ENCODE measurements at places on chromosomes 6 and 20.

GRCh38 chr20:3077618-3078134 lies 6.3 kb downstream of the OXT start:
- peak overlapping the region; percentile 21 for H3K4me3 ChIP-seq
- peak overlapping the region; percentile 79 for H3K27ac ChIP-seq

- no peak for DNase-seq
- H3K4me1 ChIP-seq = no peaks in the 10 kb centered on the region
- H3K27ac ChIP-seq = no peak overlapping the region
- H3K4me3 ChIP-seq = no peak overlapping the region
- H3K36me3 ChIP-seq = peaks cover 2% of the 10 kb centered on the region
Measured at GRCh38 chr6:129536271-129536670, 173.7 kb downstream of the ARHGAP18 start.

- H3K36me3 ChIP-seq = no peaks in the 10 kb centered on the region
- no peak for DNase-seq
- no peaks in the 10 kb centered on the region for H3K4me1 ChIP-seq
- no peak overlapping the region for H3K4me3 ChIP-seq
- no peak overlapping the region for H3K27ac ChIP-seq
Measured at GRCh38 chr6:155400654-155400965, 55.0 kb downstream of the NOX3 start.

- H3K27me3 ChIP-seq = no peaks in the 10 kb centered on the region
- H3K36me3 ChIP-seq = no peaks in the 10 kb centered on the region
- H3K4me1 ChIP-seq = no peaks in the 10 kb centered on the region
- no peak overlapping the region for H3K27ac ChIP-seq
- no peak overlapping the region for H3K4me3 ChIP-seq
Measured at GRCh38 chr20:9103955-9104354, 35.1 kb downstream of the PLCB4 start.

DNA sequence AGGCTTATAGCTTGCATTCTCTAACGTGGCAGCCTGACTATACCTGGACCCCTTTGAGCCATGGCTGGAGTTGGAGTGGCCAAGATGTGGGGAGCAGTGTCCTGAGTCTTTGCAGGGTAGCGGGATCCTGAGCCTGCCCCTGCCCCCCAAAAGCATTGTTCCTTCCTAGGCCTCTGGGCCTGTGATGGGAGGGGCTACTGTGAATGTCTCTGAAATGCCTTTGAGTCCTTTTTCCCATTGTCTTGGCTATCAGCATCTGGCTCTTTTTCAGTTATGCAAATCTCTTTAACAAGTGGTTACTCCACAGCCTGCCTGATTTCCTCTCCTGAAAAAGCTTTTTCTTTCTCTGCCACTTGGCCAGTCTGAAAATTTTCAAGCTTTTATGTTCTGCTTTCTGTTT lies 17.0 kb upstream of the PRL start:
- no peak for DNase-seq
- H3K4me3 ChIP-seq = no peak overlapping the region
- H3K27ac ChIP-seq = no peak overlapping the region
- no peaks in the 10 kb centered on the region for H3K27me3 ChIP-seq
- H3K36me3 ChIP-seq = peaks cover 13% of the 10 kb centered on the region
